ENCODE measurements at places on chromosomes 3 and 15. TPM values are rescaled to one million over a fixed set of nuclear protein-coding genes. Genes with fewer than 3 reads are reported as not detected.

- no peak for DNase-seq
Observed at GRCh38 chr3:149506540-149506939, 32.0 kb downstream of the TM4SF4 start.

GRCh38 chr15:63052961-63053698 is 10.6 kb downstream of the TPM1 start:
- DNase-seq: peak; percentile 70

GRCh38 chr3:128591738-128592426 is 58.7 kb downstream of the RPN1 start:
- DNase-seq: no peak

DNA sequence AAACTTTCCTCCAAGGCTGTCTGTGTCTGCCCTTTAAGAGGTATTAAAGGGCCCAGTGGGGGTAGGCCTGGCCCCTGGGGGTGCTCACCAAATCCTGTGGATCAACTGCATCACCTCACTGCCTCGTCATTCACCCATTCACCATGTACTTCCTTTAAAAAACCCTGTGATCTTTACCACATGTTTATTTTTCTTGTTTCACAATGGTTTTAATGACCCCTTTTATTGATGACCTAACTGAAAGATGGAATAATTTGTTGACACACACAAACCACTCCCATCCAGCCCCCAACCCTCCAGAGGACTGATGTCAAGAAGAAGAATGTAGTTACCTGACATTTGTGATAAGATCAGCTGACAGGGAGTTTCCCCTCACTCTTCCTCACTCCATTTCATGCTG is 40.8 kb downstream of the KCNAB1 start:
- no peak for DNase-seq

- peak; percentile 76 for DNase-seq
Observed at GRCh38 chr15:68229386-68230156, at the start of gene CLN6. CLN6 (minus strand) TSS chr15:68229728; CDS start chr15:68229584, 144 bp downstream.

DNA sequence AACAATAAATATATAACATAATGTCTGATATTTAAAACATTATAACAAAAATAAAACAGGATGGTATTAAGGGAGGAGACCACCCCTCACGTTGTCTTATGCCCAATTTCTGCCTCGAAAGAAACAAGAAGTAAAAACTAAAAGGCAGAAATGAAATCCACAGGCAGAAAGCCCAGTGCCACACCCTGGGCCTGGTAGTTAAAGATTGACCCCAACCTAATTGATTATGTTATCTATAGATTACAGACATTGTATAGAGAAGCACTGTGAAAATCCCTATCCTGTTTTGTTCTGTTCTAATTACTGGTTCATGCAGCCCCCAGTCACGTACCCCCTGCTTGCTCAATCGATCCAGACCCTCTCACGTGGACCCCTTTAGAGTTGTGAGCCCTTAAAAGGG is 22.3 kb upstream of the ACP3 start:
- no peak for DNase-seq

GRCh38 chr3:12985148-12985547 is 88.1 kb downstream of the IQSEC1 start:
- no peak for DNase-seq

- no peak for DNase-seq
Observed at GRCh38 chr15:55402707-55403106, 5.5 kb downstream of the CCPG1 start.

DNA sequence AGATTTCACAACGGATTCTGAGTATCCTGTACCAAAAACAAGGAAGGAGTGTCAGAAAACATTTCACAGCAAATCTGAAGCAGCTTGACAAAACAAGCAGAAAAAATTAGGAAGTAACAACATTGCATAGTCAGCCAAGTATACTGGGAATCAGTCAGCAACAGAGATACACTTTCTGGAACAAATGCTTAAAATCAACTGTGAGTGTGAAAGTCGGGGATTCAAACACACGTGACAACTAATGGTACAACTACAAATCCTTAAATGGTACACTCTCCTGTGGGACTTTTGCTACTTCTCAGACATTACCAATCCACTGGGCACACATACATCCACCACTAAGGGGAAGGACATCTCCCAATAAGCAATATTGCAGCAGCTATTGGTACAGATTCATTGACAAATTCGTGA is 296.6 kb upstream of the MME start:
- no peak for DNase-seq

DNA sequence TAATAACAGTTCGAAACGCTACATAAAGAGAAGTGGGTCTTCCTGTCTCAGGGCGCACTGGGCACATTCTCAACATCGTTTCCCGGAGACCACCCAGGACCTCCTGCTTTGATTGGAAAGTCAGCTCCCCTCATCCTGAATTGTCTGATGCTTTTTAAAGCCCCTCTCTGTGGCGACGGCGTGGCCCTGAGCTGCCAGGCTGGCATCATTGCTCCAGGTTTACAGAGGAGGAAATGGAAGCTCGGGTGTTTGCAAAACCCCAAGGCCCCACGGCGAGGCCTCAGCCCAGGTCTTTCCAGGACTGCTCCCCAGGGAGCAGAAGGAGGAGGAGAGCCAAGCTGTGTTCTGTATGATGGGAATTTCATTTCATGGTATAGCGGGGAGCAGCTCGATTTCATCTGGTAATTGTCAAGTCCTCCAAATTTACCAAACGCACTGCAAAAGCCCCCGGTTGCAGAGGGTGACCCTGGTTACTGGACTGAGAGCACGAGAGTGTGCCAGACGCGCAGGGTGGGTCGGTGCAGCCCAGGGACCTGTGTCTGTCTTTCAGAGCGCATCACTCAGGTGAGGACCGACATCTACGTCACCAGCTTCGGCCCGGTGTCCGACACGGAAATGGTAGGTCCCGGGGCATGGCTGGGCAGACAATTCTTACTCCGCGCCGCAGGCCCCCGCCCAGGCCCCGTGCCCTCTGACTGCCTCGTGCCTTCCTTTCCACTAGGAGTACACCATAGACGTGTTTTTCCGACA is 15.9 kb downstream of the GABRA5 start:
- DNase-seq: no peak

- DNase-seq: no peak
Observed at GRCh38 chr3:195001261-195001660, 269.7 kb downstream of the XXYLT1 start.

GRCh38 chr3:171835613-171836012 is 7.5 kb upstream of the TMEM212 start:
- DNase-seq: no peak

GRCh38 chr3:195209083-195209846 is 61.7 kb downstream of the XXYLT1 start:
- DNase-seq: no peak

- no peak for DNase-seq
Observed at GRCh38 chr15:55628369-55628730, 40.2 kb upstream of the PYGO1 start.

DNA sequence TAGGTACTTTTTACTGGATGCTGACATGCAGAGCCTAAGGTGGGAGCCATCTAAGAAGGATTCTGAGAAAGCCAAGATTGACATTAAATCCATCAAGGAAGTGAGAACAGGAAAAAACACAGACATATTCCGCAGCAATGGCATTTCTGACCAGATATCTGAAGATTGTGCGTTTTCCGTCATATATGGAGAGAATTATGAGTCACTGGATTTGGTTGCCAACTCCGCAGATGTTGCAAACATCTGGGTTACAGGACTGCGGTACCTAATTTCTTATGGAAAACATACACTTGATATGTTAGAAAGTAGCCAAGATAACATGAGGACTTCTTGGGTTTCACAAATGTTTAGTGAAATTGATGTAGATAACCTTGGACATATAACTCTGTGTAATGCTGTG is 125.1 kb downstream of the PLCL2 start:
- no peak for DNase-seq

DNA sequence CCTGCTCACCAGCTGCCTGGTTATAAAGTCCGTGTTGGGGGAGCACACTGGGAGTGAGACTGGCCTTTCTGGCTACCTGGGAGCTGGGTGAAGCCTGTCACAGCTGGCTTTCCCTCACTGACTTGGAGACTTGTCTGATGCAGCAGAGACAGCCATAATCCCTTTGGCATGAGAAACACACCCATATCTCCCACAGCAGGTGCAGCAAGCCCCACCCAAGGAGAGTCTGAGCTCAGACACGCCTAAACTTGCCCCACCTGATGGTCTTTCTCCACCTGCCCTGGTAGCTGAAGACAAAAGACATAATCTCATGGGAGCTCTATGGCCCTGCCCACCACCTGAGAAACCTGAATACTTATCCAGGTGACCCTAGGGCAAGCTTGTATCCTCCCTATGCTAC is 54.8 kb downstream of the NMD3 start:
- no peak for DNase-seq

GRCh38 chr3:4738737-4739274 is 240.4 kb upstream of the BHLHE40 start:
- no peak for DNase-seq

GRCh38 chr3:175571096-175571495 is 712.0 kb downstream of the NAALADL2 start:
- DNase-seq: no peak

GRCh38 chr15:45456212-45457106 is 66.1 kb downstream of the SLC30A4 start:
- peak; percentile 94 for DNase-seq

DNA sequence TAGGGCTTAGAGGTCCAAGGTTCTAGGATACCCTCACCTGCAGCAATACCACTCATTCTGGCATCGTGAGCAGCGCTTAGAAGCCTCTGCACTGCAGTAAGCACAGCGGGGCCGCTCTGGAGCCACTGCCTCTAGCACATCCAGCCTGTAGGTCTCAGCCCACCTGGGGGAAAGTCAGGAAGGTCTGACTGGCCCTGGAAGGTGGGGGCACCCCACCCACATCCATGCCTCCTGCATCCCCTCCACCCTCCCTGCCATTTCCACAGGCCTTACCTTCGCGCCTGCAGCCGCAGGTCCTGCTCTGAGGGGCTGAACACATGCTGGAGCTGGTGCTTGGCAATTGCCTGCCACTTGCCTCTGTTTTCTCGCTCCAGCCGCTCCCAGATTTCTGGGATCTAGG is 901 bp upstream of the RASSF1 start:
- DNase-seq: no peak

- no peak for DNase-seq
Observed at GRCh38 chr3:121165397-121165837, 257.4 kb downstream of the STXBP5L start.

- no peak for DNase-seq
Observed at GRCh38 chr3:103873897-103874545, 1439.2 kb downstream of the ZPLD1 start.

GRCh38 chr15:48550822-48551525 is 94.5 kb downstream of the FBN1 start:
- no peak for DNase-seq

DNA sequence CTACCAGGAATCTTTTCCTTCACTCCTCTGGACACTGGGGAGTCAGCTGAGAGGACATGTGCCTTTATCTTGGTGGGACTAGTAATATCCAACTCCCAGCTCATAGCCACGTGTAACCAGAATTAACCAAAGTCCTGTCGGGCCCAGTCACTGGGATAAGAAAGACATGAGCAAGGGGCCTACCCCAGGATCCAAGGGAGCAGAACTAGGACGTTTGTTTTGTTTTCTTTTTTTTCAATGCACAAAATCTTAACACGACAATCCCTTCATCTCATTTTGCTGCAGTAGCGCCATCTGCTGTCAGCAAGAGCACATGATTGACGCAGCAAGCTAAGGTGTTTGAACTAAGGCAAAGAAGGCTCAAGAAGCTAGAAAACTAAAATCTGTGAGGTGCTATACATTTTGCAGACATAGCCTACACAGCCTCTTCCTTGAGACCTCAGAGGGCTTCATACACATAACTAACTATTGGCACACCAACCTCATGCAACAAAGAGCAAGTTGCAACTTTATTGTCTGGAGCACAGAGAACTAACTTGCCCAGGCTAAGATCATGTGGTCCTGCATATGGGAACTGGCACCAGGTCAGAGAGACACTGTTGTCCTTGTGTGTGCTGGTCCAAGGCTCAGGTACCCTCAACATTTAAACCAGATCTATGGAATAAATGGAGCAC is 43.6 kb downstream of the RLBP1 start:
- no peak for DNase-seq

DNA sequence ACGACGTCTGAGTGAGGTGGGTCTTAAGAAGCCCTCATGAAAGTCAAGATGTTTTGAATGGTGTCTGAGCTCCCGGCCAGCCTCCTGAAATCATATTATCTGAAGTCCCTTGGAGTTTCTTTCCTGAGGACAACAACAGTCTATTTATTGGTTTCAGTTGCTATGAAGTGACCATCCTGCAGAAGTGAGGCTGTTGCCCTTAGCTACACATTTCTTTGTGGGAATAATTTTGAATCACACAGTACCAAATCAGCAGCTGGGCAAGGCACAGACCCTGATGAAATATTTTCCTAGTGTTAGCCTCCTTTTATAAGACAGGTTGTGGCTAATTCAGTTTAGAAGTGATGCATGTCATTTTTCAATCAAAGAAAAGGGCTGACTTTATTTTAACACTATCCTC is 220.7 kb upstream of the AZI2 start:
- DNase-seq: no peak

GRCh38 chr3:134749802-134750553 is 45.1 kb upstream of the EPHB1 start:
- no peak for DNase-seq

DNA sequence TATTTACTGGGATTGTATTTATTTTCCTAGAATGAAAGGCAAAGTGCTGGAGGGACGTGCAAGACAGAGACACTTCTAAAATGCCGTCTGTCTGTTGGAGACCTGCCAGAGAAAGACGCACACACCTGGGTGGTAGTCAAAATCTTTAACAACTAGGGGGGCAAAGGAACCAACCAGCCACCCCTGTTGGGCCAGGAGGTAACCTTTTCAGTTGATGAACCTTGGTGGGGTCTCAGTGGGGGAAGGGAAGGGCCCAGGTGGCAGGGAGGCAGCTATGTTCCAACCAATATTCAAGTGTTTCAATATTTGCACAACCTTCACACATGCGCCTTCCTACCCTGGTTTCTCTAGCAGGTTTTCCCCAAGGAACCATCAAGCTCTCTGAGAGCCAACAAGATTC is 99.0 kb downstream of the MEGF11 start:
- DNase-seq: no peak

DNA sequence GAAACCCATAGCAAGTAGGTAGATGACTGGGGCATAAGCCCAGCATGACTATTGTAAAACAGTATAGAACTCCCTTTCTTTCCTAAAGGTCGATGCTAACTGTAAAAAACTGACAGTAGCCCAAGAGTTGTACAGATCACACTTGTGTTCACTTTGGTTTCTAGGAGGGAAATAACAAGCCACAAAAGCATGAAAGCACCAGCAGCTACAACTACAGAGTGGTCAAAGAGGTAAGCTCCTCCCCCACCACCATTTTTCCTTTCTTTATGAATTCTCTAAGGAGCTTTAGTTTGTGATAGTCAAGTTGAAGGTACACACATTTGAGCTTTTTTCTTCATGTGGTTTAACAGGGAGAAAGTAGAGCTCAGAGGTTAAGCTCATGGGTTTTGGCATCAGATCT is 191.0 kb downstream of the ITPR1 start:
- DNase-seq: no peak

- DNase-seq: no peak
Observed at GRCh38 chr3:2468816-2469215, 370.1 kb downstream of the CNTN4 start.

Gene CADM2
- total RNA-seq: 6.9 TPM

Gene MYO1E
- total RNA-seq: 76.1 TPM

Gene IL5RA
- 0.48 TPM for total RNA-seq

Gene TAGLN3
- not detected for total RNA-seq

Gene SOX14
- not detected for total RNA-seq

Measured in breast epithelium (tissue), 4 donors.